Stimulated activated CD8-positive, alpha-beta memory T cell treated with anti-CD3 and anti-CD28 coated beads, Interleukin-7, amount 100 ng/mL, for 48 hours (primary cell): ENCODE measurements at places on chromosomes 4 and X.

GRCh38 chr4:6327220-6327917, 57.7 kb downstream of the WFS1 start:
- peak; percentile 53 for DNase-seq

- DNase-seq = no peak
These were observed 179.1 kb upstream of the ANXA3 start for GRCh38 chr4:78372355-78372988.

GRCh38 chrX:72532366-72532765, 40.3 kb downstream of the HDAC8 start:
- DNase-seq = no peak

DNA sequence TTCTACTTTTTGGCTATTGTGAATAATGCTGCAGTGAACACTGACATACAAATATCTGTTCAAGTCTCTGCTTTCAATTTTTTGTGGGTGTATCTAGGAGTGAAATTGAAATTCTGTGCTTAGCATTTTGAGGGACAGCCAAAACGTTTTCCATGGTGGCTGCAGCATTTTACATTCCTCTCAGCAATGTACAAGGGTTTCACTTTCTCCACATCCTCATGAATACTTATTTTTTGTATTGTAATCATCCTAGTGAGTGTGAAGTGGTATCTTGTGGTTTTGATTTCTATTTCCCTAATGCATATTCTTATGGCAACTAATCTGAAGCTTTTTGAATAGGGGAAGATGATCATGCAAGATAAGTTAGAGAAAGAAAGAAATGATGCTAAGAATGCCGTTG, 40.3 kb downstream of the HSPA4L start:
- DNase-seq = no peak

DNA sequence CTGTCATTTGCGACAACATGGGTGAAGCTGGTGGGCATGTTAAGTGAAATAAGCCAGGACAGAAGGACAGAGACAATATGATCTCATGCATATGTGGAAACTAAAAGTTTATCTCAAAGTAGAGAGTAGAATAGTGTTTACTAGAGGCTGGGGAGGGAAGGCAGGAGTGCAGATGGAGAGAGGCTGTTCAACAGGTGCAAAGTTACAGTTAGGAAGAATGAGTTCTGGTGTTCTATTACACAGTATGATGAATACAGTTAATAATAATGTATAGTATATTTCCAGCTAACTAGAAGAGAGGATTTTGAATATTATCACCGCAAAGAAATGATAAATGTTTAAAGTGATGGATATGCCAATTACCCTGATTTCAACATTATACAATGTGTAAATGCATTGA, 69.8 kb downstream of the FBXL5 start:
- DNase-seq = no peak

GRCh38 chrX:6041630-6042029, 187.0 kb downstream of the NLGN4X start:
- no peak for DNase-seq

GRCh38 chr4:85725721-85726170, 250.8 kb downstream of the ARHGAP24 start:
- DNase-seq = no peak

DNA sequence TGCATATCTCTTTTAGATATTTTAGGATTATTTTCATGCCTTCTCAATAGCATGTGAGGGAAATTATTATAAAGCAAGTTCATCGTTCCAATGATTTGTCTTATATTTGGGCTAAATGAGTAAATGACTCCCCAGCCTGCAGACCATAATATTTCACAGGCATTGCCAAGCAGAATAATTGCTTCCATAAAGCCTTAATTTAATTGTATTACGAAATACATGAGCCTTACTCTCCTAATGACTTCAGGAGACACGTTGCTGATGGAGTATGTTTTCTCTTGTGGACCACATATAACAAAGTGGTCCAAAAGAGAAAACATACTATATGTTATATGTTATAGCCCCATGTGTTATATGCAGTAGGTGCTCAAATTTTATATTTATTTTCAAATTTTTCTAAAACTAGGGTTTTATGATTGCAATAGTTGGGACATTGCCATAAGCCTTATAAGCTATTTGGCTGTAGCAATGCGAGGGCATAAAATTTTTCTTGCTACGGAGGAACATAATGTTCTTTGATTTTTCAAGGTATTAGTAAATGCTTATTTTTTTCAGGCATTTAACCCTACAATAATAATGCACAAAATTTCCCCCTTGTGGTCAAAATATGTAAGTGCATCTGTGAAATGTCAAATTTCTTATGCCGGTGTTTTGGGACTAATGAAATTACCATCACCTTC, 26.2 kb upstream of the TMPRSS11D start:
- no peak for DNase-seq

GRCh38 chr4:8574796-8575370, 5.3 kb upstream of the GPR78 start:
- DNase-seq = no peak

- no peak for DNase-seq
These were observed 563.7 kb upstream of the PRKX start for GRCh38 chrX:4277122-4277521.

DNA sequence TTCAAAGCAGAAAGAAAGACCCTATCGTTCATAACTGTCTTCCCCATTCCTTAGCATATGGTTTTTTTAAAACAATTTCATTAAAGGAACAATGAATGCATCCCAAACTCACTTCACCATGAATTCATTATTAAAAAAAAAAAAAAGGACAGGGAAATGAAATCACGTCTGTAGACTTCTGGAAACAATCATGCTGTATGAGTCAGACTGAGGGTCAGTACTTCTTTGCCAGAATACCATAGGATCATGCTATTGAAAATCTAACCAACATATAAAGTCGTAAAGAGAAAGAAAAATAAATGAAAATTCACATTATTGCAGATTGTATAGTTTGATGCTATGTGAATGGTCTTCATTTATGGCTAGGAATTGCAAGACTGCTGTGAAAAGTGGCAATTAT, 144.4 kb downstream of the PCDH18 start:
- no peak for DNase-seq

GRCh38 chr4:142567620-142568451, 278.3 kb downstream of the INPP4B start:
- no peak for DNase-seq

GRCh38 chr4:10958226-10958856, 273.8 kb upstream of the CLNK start:
- DNase-seq = no peak

DNA sequence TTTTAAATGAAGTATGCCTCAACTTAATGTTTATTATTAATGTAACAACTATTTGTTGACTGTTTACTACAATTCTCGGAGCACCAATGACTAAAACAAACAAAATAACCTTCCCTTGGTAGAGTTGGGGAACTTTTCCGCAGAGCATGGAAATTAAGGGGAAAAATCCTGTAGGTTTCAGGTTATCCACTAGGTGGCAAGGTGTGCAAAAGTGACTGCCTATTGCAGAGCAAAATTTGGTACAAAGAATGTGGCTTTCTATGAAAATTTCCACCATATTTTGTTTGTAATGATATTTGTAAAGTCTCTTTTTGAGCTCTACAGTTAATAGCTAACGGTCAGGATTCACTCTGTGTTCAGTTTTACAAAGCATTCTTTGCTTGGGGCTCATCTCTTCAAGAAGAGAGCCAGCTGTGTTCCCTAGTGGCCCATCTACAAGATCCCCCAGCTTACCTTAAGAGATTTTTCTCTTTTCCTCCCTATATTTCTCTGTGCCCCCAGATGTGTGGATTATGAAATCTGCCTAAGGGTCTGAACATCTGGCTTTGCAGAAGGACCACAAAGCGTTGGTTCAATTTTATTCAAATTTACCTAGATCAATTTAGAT, 61.1 kb downstream of the FBXO8 start:
- no peak for DNase-seq

DNA sequence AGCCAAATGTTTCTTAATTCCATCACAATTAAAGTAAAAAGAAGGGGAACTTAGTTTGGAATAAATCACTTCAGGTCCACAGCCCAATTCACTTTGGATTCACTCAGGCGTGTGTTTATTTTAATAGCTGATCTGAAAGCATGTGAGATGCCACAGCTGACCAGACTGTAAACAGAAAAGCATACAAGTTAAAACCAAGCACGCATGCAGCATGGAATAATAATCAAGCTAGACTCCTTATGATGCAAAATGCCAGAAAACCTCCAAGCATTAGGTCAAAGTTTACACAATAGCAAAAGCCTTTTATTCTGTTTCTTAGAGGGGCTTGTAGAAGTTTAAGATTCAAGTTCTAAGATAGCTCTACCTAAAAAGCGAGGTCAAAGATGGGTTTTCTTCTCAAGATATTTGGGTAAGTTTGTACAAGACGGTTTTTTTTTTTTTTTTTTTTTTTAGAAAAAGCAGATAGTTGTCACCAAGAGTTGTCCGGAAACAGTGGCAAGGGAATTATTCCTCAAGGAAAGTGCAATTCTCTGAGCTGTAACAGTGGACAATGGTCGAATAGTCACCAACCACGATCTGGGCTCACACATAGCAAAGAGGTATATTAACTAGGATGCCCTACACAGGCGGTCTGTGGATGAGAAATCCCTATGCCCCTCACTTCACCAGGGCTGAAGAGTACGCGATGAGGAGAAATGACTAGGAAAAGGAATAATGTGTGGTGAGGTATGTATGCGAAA, 763 bp upstream of the PRRG1 start:
- DNase-seq = no peak

DNA sequence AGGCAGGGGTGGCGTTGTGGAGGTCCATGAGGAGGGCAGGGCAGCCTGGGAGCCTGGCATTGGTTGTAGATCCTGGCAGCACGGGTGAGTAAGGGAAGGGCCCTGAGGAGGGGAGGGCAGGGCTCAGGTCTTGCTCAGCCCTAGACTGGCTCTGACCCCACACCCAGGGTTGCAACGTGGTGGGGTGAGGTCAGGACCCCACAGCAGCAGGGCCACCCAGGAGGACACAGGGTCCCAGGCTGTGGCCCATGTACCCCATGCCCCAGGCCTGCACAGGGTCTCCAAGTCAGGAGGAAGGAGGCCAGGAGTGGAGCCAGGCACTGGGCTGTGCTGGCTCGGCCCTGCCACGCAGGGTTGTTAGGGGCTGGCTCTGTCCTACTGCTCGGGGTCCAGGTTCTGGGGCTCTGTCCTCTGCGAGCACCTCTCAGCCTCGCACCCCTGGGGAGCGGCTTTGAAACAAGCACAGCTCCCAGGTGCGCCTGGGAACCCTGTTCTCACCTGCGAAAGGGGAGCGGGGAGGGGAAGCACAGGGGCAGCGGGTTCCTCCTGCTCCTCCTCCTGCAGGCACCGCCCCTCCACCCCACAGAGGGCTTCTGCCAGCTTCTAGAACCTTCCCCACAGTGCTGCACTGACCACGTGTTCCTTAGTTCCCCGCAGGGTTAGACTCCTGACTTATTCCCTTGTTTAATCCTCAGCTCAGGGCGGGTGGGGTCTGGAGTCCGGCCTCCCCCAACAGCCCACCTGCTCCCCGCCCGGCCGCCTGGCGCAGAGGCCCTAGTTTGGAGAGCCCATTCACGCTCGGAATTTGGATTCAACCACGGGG, 20.4 kb downstream of the MSANTD1 start:
- DNase-seq = no peak

DNA sequence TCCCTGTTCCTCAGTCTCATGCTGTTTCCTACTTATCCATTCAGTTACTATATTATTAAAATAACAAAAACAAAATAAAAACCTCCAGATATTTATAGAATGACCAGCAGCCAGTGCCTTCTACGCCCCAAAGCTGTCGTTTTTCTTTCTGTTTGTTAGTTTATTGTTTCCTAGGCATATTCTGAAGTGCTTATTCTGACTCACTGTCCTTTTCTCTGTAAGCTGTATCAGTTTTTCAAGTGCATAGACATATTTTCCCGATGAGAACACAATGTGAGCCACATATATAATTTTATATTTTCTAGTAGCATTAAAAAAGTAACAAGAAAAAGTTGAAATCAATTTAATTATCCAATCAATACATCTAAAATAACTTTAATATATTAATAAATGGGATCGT, 2158.6 kb upstream of the TENM3 start:
- DNase-seq = no peak

DNA sequence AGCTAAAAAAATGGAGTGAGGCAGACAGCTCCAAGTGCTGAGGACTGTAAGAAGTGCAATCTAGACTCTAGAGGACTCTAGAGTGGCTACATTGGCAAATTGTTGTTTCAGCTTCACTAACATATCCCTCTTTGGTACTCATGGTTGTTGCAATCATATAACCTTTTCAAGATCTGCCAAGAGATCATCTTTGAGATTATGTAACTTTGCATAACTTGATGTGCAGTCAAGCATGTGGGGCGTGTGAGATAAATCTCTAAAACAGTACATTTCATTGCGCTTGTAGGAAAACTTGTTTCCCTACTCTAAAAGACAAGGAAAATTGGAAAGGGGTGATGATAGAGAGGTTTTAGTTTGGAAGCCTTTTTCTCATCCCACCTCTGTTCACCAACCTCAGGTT, 11.2 kb upstream of the BRS3 start:
- no peak for DNase-seq

DNA sequence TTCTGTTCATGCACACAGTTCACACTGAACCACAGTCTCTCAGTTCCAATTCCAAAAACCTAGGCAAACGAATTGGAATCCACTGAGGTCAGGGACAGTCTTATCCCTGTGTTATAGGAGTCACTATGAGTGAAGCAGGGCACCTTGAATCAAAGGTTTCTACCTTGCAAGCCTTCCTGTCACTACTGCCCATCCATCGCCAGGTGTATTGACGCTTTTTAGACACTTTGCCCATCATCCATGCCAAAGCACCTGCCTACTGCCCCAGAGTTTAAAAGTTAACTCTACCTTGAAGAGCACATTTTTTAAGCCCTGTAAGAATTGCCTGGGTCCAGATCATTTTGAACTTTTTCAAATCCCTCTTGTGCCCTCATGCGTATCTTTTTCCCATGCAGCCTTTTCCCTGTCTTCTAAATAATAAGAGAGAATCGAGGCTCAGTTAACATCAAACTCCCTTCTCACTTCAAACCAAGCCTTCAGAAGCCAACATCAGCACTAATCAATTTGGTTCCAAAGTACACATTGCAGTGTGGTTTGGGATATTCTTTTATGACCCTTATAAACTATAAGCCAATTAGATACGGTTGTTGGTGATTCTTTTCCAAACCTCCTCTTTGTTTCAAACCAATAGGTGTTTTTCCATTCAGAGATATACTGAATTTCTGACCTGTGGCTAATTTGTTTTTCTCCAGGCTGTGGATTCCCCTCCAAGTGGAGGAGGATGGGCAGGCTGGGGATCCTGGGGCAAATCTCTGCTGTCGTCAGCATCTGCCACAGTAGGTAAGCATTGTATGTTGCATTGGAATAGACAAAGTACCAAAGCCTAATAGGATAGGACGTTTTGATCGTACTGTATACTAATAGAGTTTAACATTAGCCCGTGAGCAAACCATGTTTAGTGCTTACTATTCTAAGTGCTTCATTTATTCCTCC, 23.7 kb downstream of the FAM114A1 start:
- DNase-seq = no peak

- peak; percentile 81 for DNase-seq
These were observed 78.6 kb downstream of the CAMK2D start for GRCh38 chr4:113682730-113683537.

- DNase-seq = no peak
These were observed 4.5 kb upstream of the SETD7 start for GRCh38 chr4:139560406-139561104.

DNA sequence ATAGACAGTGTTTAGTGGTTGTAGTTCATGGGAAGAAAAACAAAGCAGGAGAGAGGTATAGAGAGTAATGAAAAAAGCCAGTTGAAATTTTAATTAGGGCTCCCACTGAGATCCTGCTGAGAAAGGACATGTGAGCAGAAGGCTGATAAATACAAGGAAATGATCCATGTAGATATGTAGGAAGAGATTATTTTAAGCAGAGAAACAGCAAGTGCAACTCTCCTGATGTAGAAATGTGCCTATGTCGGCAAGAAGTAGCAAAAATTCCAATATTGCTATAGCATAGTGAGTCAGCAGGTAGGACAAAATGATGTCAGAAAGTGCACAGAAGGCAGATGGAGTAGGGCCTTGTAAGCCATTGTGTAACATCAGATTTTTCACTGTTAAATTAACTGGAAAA, 1027.3 kb downstream of the PCDH18 start:
- DNase-seq = no peak
